ENCODE measurements at places on chromosomes 6 and 20. TPM values are rescaled to one million over a fixed set of nuclear protein-coding genes. Genes with fewer than 3 reads are reported as not detected.

Gene FLRT3
- 45.4 TPM for total RNA-seq

Gene FBXO5
- 14.5 TPM for total RNA-seq

Gene PSORS1C2
- total RNA-seq, result not detected

Gene KCNK16
- total RNA-seq, result not detected

Gene DNMT3B
- total RNA-seq, result 4.2 TPM

Gene MATN4
- total RNA-seq, result 4.8 TPM

Gene LAMA2
- total RNA-seq, result 13.1 TPM

Gene SLC17A9
- total RNA-seq, result 0.23 TPM

Gene SLC25A27
- 32.1 TPM for total RNA-seq

Gene POU3F2
- 46.4 TPM for total RNA-seq

Gene OPN5
- not detected for total RNA-seq

Gene DZANK1
- 6.0 TPM for total RNA-seq

All from diencephalon (tissue), 1 donor.